Thoracic aorta (tissue), 2 donors: ENCODE measurements at places on chromosomes 7 and 10. TPM values are rescaled to one million over a fixed set of nuclear protein-coding genes. Genes with fewer than 3 reads are reported as not detected.

DNA sequence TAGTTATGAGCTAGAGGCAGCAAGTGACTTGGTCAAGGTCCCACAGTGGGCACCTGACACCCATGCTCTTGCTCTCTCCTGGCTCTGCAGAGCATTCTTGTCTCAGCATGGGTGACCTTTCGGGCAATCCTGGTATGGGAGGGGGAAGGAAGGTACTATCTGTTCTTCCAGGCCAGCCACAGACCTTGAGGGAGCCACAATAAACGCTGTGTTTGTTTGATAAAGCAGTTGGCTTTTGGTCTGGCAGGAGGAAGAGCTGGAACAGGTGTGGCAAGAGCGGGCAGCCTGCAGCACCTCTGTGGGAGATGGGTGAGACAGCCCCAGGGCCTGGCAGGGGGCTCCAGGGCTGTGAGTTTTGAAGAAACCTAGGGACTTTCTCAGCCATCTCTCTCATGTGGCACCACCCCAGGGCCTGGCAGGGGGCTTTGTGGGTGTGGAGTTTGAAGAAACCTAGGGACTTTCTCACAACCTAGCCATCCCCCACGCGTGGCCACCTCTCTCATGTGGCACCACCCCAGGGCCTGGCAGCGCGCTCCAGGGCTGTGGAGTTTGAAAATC, 11.4 kb downstream of the CLDN3 start:
- no peak overlapping the region for H3K4me3 ChIP-seq
- H3K4me1 ChIP-seq, result no peaks in the 10 kb centered on the region
- H3K27ac ChIP-seq, result no peak overlapping the region
- H3K36me3 ChIP-seq, result no peaks in the 10 kb centered on the region
- DNase-seq, result no peak

DNA sequence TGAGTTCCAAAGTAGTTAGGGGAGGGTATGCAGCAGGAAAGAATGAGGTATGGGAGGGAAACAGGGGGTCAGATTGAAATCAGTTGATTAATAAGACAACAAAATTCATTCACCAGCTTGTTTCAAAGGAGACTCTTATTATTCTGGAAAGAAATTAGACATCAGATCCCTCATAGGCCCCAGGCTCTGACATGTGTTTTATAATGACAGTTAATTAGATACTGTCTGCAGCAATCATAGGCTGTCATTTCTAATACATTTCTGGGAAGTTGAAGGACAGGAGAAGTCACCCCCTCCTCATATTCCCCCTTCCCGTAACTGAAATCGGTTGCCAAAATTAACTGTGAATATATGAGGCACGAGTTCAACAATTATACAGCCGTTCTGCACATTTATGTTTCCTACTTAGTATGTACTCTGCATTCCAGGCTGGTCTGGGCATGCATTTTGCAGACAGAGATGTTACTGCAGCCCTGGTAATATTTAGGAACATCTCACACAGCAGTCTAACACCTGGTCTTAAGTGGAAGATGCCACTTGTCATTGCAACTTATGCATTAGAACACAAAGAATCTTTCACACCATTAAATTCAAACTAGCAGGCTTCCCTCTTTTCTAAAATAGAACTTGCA, 355.2 kb upstream of the LRGUK start:
- no peaks in the 10 kb centered on the region for H3K4me1 ChIP-seq
- no peak overlapping the region for H3K4me3 ChIP-seq
- H3K36me3 ChIP-seq, result no peaks in the 10 kb centered on the region

The SFTPA1 gene
- total RNA-seq, result not detected

The COL1A2 gene
- 1,117 TPM for total RNA-seq

DNA sequence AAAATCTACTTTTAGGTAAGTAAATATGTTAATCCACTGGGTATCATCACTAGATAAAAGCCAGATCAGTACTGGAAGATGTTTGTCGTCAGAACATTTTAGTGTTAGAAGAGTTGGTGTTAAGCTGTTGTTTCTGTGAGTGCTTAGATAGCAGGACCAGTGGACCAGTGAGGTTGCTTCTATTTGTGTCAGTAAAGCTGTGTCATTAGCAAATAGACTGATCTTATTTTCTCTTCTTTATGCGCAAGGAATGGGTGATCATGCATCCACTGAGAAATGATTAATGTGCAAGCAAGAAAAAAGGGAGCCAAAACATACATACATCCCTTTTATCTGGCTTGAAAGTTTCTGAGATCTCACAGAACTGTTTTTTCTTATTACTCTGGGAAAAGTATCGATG, 42.6 kb downstream of the EXOC4 start:
- H3K4me1 ChIP-seq, result peaks cover 3% of the 10 kb centered on the region
- no peak overlapping the region for H3K4me3 ChIP-seq
- no peaks in the 10 kb centered on the region for H3K27me3 ChIP-seq
- DNase-seq, result no peak
- no peak overlapping the region for H3K27ac ChIP-seq

DNA sequence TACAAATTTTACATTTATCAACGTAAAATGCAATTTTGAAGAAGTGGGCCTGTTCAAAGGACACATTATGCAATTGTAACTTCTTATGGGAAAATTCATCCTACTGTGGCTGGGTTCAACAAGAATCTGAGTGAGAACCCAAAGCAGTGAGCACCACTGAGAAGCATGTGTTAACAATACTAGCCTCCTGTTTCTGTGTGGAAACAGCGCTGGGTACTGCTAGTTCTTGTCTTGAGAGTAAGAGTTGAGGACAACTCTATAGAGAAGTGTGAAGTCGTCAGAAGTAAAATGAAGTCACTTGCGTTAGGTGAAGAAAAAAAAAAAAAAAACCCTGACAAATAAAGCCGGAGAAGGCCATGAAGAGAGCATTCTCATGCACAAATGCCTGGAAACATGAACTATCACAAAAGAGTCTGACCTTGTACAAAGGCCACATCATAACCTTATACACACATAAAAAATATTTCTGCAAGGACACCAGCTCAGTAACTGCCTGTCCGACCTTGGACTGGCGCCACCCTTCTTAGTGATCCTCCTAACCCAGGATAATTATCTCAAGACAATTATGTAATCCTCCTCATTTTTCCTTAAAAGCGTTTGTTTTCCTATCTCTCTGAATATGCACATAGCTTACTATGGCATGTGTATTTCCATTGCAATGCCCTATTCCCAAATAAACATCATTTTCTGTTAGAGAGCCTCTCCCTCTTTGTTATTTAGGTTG, 554.9 kb downstream of the HTR7 start:
- H3K27ac ChIP-seq, result no peak overlapping the region
- DNase-seq, result no peak
- peaks cover 9% of the 10 kb centered on the region for H3K4me1 ChIP-seq
- no peaks in the 10 kb centered on the region for H3K36me3 ChIP-seq

DNA sequence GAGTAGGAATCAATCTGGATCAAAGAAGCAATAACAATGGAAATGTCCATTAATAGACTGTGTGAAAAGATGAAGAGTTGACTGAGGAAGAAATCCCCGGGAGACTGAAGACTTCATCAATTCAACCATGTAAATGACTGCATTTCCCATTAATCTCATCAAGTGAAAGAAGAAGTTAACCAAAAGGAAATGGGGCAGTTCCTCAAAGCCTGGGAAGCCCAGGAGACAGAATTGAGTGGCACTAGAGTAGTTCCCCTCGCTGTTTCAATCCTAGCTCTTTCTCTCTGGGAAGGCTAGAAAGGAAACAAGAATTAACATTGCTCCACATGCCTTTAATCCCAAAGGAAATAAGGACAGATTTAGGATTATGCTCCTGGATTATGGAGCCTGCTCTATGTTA, 4.8 kb upstream of the OR6V1 start:
- no peak overlapping the region for H3K4me3 ChIP-seq
- peaks cover 8% of the 10 kb centered on the region for H3K4me1 ChIP-seq
- H3K27me3 ChIP-seq, result no peaks in the 10 kb centered on the region
- H3K36me3 ChIP-seq, result no peaks in the 10 kb centered on the region

DNA sequence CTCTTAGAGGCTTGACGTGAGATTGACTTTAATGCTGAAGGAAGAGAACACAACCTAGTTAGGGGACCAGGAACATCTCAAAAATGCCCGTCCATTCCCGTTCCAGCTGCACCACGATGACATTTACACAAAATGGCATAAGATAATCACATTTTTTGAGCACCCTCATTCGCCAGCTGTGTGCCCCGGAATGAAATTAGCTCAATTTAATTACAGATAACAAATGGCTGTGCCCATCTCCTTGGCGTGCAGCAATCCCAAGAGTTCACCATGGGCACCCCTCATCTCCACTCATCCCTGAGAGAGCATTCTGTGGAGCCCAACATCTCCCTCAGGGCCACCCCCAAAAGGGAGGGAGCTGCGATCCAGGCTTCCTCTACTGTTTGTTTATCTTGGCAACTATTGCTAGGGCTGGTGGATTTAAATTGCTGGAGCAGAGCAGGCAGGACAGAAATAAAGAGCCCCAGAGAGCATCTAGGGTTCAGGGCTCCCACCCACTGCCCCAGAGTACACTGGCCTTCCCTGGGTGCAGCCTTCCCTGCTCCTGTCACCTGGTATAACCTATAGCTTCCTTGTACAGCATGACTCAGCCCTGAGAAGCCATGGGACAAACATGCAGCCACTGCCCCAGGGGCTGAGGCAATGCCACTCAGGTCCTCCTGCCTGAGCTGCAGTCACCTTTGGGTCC, 263.5 kb downstream of the ZEB1 start:
- H3K4me1 ChIP-seq, result peaks cover 13% of the 10 kb centered on the region
- H3K27ac ChIP-seq, result no peak overlapping the region
- no peak for DNase-seq

DNA sequence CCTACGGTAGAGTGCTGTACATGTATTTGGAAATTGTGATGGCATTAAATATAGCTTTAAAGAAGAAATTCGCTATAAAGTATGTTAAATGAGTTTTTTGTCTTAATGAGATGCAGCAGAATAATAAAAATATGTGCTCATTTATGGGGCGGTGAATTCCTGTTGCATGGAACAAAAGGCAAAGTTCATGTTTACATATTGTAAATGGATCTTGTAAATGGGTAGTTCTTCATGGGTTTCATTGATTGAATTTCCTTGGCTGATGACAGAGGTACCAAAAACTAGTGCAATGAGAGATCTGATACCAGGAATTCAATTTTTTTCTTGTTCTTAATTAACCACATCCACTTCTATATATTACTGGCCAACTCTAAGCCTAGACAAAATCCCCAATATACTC, 284.2 kb downstream of the SUGCT start:
- no peaks in the 10 kb centered on the region for H3K4me1 ChIP-seq
- DNase-seq, result no peak
- no peak overlapping the region for H3K27ac ChIP-seq
- no peaks in the 10 kb centered on the region for H3K36me3 ChIP-seq
- H3K4me3 ChIP-seq, result no peak overlapping the region

GRCh38 chr10:122853665-122854313, 8.1 kb upstream of the CUZD1 start:
- DNase-seq, result no peak
- no peak overlapping the region for H3K4me3 ChIP-seq
- no peak overlapping the region for H3K27ac ChIP-seq
- H3K4me1 ChIP-seq, result no peaks in the 10 kb centered on the region

DNA sequence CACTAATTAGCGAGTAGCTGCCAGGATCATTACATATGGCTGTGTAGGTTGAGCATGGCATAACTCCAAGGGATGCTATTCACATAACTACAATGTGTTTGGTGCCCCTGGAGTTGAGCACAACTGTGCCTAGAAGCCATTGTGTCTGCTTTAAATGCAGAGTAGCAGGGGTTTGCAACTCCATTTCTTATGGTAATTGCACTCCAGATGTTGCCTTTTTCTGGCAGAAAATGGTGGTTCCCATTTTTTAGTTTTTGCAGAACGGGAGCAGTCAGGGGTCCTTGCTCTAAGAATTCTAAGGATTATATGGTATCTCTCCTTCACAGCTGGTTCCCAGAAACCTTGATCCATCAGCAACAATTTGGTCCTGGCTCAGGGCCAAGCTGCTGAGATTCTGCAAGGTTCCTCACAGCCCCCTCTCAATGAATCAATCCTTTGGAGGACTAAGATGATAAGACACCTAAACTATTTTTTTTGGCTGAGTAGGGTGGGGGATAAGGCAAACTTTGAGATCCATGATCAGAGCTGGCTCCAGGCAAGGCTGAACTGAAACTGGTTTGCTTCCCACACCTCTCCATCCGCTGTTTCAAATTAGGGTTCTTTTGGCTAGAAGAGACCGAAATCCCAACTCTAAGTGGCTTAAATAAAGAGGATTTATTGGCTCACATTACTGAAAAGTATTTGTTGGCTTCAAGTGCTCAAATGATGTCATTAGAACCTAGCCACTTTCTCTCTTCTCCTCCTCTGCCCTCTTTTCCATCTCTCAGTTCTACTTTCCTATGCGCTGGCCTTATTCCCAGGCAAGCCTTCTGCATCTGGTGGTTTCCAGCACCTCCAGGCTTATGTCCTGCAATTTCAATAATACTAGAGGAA, 97.5 kb upstream of the CCDC6 start:
- H3K27ac ChIP-seq, result no peak overlapping the region
- H3K4me1 ChIP-seq, result no peaks in the 10 kb centered on the region
- H3K36me3 ChIP-seq, result no peaks in the 10 kb centered on the region
- no peak for DNase-seq

The SAP25 gene
- 1.1 TPM for total RNA-seq

DNA sequence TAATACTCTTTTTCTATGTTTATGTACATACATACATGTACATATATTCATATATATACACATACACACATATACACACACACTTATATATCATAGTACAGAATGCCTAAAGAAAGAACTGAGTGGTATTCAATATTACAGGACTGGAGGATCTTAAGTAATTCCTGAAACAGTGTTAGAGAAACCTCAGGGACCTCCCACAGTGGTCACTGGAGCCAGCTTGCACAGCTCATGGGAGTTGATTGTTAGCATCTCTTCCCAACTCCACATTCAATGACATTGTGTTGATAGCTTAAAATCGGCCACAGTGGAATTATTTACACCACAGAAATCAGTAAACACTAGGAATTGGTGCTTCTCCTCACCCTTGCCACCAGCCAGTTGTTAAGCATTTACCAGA, 6.0 kb downstream of the LRRC17 start:
- no peaks in the 10 kb centered on the region for H3K27me3 ChIP-seq
- no peaks in the 10 kb centered on the region for H3K36me3 ChIP-seq

The PAPSS2 gene
- total RNA-seq, result 20.4 TPM

GRCh38 chr7:46786221-46786954, 795.5 kb downstream of the TNS3 start:
- H3K36me3 ChIP-seq, result no peaks in the 10 kb centered on the region
- no peaks in the 10 kb centered on the region for H3K27me3 ChIP-seq
- no peak overlapping the region for H3K27ac ChIP-seq

- H3K36me3 ChIP-seq, result no peaks in the 10 kb centered on the region
- peak overlapping the region; percentile 99 for H3K27ac ChIP-seq
- H3K4me3 ChIP-seq, result peak overlapping the region; percentile 79
- H3K27me3 ChIP-seq, result no peaks in the 10 kb centered on the region
These were observed 484 bp downstream of the ZNF438 start for GRCh38 chr10:31031205-31031557.
